ENCODE measurements at places on chromosomes 11 and 22. TPM values are rescaled to one million over a fixed set of nuclear protein-coding genes. Genes with fewer than 3 reads are reported as not detected.

Gene NAP1L4
- 115 TPM for total RNA-seq

Gene ARL2
- total RNA-seq = 65.6 TPM

Gene GLYATL2
- not detected for total RNA-seq

Gene GLB1L2
- 0.33 TPM for total RNA-seq
